NCI-H510A treated with DMSO at 0.1 percent for 48 hours (cell line): ENCODE measurements at places on chromosomes 13 and 19.

DNA sequence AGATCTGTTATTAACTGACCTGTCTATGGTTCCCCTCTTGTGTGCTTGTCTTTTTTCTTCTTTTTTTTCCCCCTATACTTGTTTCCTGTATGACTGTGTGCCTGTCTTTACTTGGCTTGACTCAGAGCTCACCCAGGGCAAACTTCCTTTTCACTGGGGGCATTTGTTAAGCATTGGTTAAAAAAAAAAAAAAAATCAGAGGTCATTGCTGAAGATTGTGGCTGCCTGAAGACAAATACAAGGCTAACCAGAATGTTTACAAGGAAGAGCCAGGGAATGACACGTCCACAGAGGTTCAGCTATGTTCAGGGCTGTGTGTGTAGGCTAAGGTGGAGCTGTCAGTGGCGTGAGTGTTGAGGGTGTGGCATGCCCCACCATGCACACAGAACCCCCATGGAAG, 47.1 kb downstream of the LNX2 start:
- DNase-seq = no peak

GRCh38 chr13:90968166-90968904, 379.2 kb upstream of the MIR17HG start:
- DNase-seq = peak; percentile 24

GRCh38 chr13:113636266-113636963, 21.6 kb downstream of the ATP4B start:
- no peak for DNase-seq

DNA sequence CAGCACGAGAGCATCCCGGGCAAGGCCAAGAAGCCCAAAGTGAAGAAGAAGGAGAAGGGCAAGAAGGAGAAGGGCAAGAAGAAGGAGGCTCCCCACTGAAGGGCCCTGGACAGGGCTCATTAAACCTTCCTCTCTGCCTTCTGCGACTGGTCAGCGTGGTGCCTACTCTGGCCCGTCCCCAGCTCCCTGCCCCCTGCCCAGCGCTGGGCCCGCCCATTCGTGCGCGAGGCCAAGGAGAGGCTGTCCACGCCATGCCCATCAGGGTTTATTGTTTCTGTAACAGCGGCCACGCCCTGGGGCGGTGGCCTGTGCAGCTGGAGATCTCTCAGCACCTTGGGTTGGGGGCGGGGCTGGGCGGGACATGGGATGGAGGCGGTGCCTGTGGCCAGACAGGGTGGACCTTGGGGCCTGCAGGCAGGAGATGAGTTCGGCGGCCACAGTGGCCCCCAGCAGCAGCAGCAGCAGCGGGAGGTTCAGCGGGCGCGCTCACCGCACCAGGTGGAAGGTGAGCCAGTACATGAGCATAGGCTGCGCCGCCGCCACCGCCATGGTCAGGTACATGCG, 897 bp downstream of the C19orf33 start:
- DNase-seq = no peak

GRCh38 chr13:58018865-58019264, 387.3 kb downstream of the PCDH17 start:
- peak; percentile 75 for DNase-seq

DNA sequence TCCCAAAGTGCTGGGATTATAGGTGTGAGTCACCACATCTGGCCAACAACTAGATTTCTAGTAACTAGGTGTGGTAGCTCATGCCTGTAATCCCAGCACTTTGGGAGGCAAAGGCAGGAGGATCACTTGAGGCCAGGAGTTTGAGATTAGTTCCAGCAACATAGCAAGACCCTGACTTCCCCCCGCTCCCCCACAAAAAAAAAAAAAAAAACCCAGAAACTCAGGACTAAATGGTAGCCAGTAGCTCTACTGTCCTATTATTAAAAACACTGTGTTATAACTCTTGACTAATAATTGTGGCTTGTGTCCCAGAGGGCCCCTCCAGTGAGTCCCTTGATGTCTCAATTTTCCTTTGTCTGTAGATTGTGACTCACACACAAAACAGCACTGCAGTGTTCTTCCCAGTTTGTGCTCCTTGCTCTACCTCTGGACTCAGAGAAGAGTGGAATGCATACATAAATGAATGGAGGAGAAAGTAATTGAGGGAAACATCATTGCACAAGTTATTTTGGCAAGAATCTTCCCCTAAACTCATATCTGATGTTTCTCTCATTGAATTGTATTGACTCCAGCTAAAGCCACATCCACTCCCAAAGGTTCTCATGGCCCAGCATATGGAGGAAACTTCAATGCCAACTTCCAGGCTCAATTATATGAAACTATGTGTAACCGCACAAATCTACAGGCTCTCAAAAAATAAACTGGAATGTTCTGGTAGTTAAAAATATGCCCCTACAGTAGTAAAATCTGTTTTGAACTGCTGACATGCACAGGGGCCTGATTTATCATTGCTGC, 8.8 kb downstream of the TPT1 start:
- no peak for DNase-seq

DNA sequence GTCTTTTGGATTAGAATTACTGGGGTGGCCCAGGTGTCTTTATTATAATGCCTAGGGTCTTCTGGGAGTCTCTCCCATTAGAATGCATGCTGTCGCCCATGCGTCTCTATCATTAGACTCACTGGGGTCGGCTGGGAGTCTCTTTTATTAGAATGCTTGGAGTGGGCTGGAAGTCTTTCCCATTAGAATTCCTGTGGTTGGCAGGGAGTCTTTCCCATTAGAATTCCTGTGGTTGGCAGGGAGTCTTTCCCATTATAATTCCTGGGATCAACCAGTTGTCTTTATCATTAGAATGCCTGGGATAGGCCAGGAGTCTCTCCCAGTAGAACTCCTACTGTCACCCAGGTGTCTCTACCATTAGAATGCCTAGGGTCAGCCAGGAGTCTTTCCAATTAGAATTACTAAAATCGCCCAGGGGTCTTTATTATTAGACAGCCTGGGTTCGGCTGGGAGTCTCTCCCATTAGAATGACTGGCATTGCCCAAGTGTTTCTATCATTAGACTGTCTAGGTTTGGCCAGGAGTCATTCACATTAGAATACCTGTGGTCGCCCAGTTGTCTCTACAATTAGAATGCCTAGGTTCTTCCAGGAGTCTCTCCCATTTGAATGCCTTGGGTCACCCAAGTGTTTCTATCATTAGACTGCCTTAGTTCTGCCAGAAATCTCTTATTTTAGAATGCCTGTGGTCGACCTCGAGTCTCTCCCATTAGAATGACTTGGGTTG, 1558.5 kb downstream of the UQCRFS1 start:
- DNase-seq = no peak

GRCh38 chr13:75357576-75358289, 124.2 kb downstream of the TBC1D4 start:
- DNase-seq = no peak
